ENCODE measurements at places on chromosomes 7 and 10.

DNA sequence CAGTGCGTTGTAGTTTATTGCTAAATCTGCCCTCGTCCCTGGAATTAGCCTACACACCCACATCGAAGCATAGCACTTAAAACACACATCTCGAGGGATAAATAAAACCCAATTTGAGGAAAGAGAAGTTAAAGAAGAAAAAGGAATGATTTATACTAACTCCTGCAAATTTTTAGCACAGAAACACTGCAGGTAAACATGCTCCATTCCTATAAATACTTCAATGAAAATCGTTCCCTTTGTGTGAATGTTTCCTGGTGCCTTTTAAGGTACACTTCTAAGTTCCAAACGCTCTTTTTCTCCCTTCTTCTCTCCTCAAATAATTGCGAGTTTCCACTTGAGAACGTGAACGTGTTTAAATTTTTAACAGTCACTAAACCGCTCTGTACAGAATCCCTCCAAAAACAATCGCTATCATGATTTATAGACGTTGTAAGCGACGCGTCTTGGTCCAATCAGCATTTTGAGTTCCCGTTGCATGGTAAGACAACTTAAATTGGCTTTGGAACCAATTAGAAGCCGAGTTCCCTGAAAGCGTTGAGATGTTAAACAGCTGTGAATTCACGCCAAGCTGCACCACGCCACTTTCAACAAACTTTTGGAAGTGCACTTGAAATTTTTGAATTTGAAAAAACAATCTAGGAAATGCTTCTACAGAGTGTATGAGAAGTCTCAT lies 12.5 kb upstream of the EBLN1 start:
- DNase-seq, result no peak

GRCh38 chr10:53537508-53537907 lies 764.9 kb upstream of the MBL2 start:
- no peak for DNase-seq

DNA sequence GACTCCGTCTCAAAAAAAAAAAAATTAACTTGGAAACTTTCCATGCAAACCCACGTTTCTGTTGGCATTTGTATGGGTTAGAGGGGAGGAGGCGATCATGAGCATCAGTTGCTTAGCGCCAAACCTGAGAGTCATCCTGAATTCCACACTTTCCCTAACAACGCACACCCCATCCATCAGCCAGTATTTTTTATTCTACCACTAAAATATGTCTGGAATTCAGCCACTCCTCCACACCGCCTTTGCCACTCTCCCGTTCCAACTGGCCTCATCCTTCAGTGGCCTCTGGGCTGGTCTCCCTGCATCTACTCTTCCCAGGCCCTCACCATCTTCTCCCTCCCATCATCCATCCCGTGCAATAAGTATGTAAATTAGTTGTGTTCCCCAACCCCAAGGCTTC lies 4.7 kb upstream of the LMBR1 start:
- DNase-seq, result no peak

DNA sequence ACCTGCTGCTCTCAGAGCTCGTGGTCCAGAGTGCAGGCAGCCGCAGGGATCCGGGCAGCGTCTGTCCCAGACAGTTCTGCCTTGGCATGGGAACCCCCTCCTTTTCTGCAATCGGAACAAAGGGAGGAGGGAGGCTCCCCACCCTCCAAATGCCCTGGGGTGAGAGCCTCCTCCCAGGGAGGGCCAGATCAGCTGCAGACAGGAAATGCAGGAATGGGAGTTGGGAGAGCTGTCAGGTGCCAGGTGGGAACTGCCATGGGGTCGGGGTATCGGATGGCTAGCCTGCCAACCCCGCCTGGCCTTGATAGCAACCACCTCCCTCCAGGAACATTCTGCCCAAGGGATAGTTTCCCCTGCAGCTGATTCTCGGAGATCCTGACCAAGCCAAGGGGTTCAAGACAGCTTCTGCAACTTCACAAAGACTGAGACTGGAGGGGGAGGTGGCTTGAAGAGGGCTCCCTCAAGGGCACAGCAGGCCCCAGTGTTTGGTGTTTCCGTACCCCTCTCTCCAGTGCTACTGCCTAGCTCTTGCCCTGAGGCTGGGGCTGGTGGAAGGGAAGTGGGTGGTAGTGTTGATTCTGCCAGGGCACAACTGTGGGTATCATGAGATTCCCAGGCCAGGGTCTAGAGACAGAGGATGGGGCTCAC lies at the start of gene CALML5:
CALML5 (minus strand) TSS at position 78 of the 648 bp plus-strand sequence. CDS start 132 bp downstream, outside the sequence.
- no peak for DNase-seq

DNA sequence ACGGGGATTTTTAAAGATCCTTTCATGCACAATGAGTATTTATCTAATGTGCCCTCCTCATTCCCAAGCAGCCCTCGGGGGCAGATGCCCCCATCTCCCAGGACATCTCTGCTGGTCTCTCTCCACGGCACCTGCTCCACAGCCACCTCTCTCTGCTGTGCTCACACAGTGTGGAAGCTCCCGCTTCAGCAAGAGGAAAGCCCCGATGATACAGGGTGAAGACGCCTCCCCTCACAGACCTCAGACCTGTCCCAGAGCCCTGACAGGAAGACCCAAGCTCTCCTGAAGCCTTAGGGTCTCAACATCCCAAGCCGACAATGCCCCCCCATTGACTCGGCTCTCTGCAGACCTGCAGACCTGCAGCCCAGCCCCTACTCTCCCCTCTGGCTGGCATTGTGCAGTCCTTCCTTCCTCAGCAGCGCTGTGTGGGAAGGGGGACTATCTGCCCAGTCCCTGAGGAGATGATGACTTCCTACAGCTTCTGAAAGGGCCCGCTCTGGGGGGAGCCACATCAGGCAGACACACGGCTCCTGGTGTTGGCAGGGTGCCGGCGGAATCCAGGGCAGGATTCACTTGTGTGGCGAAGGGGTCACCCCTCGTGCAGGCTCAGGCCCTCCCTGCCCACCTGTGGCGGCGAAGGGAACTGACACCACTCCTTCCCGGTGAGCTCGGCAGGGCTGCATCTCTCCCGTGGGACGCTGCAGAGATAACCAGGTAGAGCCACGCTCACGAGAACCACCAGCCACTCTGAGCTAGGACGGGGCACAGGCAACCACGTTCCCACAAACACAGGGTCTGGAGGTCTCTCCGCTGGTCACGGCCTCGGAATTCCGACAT lies 61.8 kb downstream of the PTPRN2 start:
- no peak for DNase-seq

GRCh38 chr7:28771906-28772622 lies 186.1 kb downstream of the TRIL start:
- DNase-seq, result no peak

DNA sequence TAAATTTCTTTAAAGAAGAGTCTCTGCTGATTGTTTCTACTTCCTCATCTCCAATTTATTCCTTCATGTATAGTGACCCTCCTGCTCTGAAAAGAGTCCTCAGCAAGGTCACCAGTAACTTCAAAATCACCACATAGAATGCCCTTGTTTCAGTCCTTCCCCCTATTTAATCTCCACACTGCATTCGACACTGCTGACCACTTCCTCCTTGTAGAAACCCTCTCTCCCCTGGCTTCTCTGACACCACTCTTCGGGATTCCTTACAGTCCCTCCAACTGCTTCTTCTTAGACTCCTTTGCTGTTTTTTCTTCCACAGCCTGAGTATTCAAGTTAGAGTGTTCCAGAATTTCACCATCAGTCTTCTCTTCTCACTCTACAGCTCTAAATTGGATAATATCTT lies 89.5 kb downstream of the VPS41 start:
- no peak for DNase-seq

DNA sequence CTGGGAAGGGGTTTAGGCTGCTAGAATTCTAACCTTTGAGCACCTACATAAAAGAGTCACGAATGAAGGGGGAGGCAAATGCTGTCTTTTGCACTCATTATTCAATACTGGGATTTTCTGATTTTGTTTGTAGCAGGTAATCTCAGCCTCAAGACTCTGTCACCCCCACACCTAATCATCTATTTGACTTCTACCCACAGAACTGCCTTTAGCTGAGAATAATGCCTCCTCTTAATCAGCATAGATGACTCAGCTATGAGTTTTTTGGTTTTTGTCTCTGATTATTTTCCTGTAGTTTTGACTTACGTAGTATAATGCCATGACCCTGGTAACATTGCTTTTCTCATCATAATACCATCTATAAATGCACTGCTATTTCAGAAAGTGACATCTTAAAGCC lies 42.7 kb upstream of the CACNB2 start:
- no peak for DNase-seq

- DNase-seq, result no peak
Measured at GRCh38 chr7:95595746-95596197, 544 bp downstream of the PDK4 start.

- no peak for DNase-seq
Measured at GRCh38 chr10:129963641-129964501, at the start of gene EBF3. TSS of gene EBF3 (minus strand) at chr10:129964274. CDS start at chr10:129963768, 506 bp downstream.

DNA sequence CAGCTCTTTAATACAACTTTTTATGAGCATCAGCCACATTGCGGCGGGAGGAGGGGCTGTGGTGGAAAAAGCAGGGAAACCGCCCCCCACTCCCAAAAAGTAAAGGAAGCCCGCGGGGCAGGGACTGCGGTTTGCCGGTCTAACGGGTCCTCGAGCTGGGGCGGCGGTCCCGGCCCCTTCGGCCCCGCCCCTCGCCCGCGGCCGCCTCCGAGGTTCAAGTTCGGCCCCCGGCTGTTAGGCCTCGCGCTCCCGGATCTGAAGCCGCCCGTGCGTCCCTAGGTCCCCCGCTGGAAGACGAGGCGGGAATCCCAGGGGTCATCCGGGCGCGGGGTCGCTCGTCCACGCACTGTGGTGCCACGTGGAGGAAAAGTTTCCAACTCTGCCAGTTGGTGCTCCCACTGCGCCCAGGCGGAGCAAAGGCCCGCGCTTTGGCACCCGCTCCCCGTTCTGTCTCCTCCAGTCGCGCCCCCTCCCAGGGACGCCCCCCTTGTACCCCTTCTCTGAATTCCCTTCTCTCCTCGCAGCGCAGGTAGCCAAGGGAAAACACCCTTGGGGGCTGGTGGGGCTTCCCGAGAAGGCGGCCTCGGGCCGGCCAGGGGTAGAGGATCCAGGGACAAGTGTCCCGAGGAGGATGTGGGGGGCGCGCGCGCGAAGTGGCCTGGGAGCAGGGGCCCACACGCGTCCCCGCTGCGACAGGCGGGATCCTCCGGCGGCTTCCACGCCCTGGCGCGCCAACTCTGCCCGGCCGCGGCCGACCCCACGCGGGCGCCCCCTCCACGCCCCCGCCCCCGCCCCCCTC lies 798 bp upstream of the AUTS2 start:
- DNase-seq, result no peak

- DNase-seq, result no peak
Measured at GRCh38 chr7:128145191-128145590, 95.9 kb upstream of the LEP start.

DNA sequence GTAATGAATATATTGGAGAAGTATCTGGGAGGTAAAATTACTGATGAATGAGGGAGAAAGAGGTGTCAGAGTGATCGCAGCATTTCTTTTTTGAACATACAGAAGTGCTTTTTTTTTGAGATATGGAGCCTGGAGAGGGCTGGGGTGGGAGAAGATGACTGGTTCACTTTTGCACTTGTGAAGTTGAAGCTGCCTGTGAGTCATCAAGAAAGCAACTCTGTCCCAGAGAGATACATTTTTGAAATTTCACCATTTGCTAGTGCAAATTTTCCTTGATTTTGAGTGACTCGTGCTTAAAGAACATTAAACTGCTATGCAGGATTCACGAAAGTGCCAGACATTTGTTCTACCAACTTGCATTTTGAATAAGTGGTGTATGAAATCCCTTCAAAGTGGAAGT lies 81.8 kb downstream of the ADRA2A start:
- DNase-seq, result no peak

DNA sequence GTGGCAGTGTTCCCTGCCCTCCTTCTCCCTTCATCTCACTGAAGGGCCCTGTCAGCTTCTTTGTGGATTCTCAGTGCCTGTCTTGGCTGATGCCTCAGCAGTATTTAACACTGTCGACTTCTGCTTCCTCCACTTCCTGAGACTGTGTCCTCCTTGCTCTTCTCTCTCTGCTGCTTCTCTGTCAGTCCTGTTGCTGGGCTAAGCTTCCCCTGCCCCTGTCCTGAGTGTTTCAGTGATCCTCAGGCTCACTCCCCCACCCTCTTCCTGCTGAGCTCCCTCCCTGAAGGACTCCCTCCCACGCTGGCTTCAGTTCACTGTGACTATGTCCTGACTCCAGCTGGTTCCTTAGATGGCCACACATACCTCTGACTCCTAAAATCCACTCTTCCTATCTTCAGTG lies 64.9 kb downstream of the CREM start:
- no peak for DNase-seq

DNA sequence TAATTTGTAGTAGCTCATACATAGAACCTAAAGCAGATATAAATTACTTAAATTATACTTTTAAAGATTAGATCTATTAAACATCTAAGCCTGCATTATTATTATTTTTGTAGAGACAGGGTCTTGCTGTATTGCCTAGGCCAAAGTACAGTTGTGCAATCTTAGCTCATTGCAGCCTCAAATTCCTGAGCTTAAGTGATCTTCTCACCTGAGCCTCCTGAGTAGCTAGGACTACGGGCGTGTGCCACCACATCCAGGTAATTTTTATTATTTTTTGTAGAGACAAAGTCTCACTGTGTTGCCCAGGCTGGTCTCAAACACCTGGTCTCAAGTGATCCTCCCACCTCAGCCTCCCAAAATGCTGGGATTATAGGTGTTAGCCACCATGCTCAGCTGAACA lies 46.7 kb downstream of the RALA start:
- DNase-seq, result no peak

DNA sequence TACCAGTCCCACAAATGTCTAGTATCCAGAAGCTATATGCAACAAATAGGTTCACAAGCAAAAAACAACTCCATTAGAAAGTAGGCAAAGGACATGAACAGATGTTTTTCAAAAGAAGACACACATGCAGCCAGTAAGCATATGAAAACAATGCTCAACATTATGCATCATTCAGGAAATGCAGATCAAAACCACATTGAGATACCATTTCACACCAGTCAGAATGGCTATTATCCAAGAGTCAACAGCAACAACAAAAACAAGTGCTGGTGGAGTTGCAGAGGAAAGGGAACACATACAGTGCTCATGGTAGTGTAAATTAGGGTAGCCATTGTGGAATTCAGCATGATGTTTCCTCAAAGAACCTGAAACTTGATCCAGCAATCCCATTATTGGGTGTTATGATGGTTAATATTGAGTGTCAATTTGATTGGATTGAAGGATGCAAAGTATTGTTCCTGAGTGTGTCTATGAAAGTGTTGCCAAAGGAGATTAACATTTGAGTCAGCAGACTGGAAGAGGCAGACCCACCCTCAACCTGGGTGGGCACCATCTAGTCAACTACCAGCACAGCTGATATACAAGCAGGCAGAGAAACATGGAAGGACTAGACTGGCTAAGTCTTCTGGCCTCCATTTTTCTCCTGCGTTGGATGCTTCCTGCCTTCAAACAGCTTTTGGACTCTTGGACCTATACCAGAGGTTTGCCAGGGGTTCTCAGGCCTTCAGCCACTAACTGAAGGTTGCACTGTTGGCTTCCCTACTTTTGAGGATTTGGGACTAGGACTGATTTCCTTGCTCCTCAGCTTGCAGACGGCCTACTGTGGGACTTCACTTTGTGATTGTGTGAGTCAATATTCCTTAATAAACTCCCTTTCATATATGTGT lies 218.4 kb upstream of the SEMA3D start:
- no peak for DNase-seq

DNA sequence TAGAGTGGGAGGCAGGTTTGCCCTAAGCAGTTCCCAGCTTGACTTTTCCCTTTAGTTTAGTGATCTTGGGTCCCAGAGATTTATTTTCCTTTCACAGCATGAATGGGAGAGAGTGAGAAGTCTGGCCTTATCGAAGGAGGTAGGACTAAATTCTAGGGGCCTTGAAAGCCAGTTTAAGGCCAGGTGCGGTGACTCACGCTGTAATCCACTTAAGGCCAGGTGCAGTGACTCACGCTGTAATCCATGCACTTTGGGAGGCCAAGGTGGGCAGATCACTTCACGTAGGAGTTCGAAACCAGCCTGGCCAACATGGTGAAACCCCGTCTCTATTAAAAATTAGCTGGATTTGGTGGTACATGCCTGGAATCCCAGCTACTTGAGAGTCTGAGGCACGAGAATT lies 392.2 kb downstream of the ACTR3B start:
- DNase-seq, result no peak
